ENCODE measurements at places on chromosomes 16 and 17. TPM values are rescaled to one million over a fixed set of nuclear protein-coding genes. Genes with fewer than 3 reads are reported as not detected.

Gene EXOC3L1
- total RNA-seq = 5.1 TPM

Gene AP1G1
- total RNA-seq = 76.3 TPM

Gene NACA2
- not detected for total RNA-seq

Gene PMFBP1
- not detected for total RNA-seq

Gene AOC2
- total RNA-seq = 1.3 TPM

DNA sequence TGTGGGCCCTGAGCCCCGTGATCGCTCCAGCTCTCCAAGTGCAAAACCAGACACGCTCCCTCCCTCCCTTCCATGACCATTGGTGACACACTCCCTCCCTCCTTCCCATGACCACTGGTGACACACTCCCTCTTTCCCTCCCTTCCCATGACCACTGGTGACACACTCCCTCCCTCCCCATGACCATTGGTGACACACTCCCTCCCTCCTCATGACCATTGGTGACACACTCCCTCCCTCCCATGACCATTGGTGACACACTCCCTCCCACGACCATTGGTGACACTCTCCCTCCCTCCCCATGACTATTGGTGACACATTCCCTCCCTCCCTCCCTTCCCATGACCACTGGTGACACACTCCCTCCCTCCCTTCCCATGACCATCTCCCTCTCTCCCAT, 56.3 kb downstream of the LMF1 start:
- H3K4me1 ChIP-seq = no peaks in the 10 kb centered on the region
- no peak overlapping the region for H3K27ac ChIP-seq
- DNase-seq = no peak
- no peaks in the 10 kb centered on the region for H3K27me3 ChIP-seq
- H3K36me3 ChIP-seq = no peaks in the 10 kb centered on the region
- H3K4me3 ChIP-seq = no peak overlapping the region

DNA sequence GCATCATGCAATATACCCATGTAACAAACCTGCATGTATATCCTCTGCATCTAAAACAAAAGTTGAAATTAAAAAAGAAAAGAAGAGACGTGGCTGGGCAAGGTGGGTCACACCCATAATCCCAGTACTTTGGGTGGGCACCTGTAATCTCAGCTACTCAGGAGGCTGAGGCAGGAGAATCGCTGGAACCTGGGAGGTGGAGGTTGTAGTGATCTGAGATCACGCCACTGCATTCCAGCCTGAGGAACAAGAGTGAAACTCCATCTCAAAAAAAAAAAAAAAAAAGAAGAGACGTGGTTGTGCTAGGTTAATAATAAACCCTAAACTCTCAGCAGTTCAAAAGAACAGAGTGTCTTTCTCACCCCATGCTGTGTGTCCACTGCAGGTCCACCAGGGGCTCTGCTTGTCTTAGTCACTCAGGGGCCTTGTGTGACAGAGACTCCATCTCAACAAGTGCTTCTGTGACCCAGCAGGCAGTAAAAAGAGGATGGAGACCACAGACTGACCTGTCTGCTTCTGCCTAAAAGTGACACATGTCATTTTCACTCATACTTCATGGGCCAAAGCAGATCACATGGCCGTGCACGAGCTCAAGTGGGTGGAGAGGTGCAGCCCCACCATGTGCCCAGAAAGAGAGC, 22.3 kb upstream of the N4BP1 start:
- H3K27me3 ChIP-seq = no peaks in the 10 kb centered on the region
- H3K27ac ChIP-seq = no peak overlapping the region
- no peaks in the 10 kb centered on the region for H3K4me1 ChIP-seq
- no peaks in the 10 kb centered on the region for H3K36me3 ChIP-seq
- H3K4me3 ChIP-seq = no peak overlapping the region

GRCh38 chr16:24850289-24850938, 4.7 kb downstream of the SLC5A11 start:
- no peak for DNase-seq
- H3K36me3 ChIP-seq = no peaks in the 10 kb centered on the region
- H3K27me3 ChIP-seq = no peaks in the 10 kb centered on the region
- no peak overlapping the region for H3K4me3 ChIP-seq
- no peak overlapping the region for H3K27ac ChIP-seq

GRCh38 chr17:33012522-33013033, 20.9 kb downstream of the SPACA3 start:
- H3K4me1 ChIP-seq = no peaks in the 10 kb centered on the region
- no peaks in the 10 kb centered on the region for H3K36me3 ChIP-seq
- H3K27me3 ChIP-seq = no peaks in the 10 kb centered on the region
- H3K27ac ChIP-seq = no peak overlapping the region
- no peak overlapping the region for H3K4me3 ChIP-seq
- DNase-seq = no peak

DNA sequence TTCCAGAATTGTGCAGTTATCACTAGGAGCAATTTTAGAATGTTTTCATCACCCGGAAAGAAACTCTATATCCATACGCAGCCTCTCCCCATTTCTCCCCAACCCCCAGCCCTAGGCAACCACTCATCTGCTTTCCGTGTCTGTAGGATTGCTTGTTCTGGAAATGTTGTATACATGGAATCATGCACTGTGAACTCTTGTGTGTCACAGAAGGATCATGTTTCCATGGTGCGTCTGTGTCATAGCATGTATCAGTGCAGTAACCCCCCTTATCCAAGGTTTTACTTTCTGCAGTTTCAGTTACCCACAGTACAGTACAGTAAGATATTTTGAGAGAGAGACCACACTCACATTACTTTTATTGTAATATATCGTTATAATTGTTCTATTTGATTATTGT, 299.4 kb downstream of the CPPED1 start:
- no peaks in the 10 kb centered on the region for H3K36me3 ChIP-seq
- no peak overlapping the region for H3K4me3 ChIP-seq
- no peaks in the 10 kb centered on the region for H3K4me1 ChIP-seq
- H3K27ac ChIP-seq = no peak overlapping the region
- H3K27me3 ChIP-seq = no peaks in the 10 kb centered on the region
- DNase-seq = no peak

DNA sequence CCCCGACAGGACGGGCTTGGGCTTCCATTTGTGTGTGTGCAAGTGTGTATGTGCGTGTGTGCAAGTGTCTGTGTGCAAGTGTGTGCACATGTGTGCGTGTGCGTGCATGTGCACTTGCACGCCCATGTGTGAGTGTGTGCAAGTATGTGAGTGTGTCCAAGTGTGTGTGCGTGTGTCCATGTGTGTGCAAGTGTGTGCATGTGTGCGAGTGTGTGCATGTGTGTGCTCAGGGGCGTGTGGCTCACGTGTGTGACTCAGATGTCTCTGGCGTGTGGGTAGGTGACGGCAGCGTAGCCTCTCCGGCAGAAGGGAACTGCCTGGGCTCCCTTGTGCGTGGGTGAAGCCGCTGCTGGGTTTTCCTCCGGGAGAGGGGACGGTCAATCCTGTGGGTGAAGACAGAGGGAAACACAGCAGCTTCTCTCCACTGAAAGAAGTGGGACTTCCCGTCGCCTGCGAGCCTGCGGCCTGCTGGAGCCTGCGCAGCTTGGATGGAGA, 23.1 kb upstream of the ITGAX start:
- no peaks in the 10 kb centered on the region for H3K4me1 ChIP-seq
- H3K27me3 ChIP-seq = no peaks in the 10 kb centered on the region
- H3K4me3 ChIP-seq = no peak overlapping the region
- no peaks in the 10 kb centered on the region for H3K36me3 ChIP-seq
- DNase-seq = no peak

- H3K4me1 ChIP-seq = no peaks in the 10 kb centered on the region
- H3K27me3 ChIP-seq = no peaks in the 10 kb centered on the region
- H3K36me3 ChIP-seq = no peaks in the 10 kb centered on the region
- DNase-seq = no peak
Measured at GRCh38 chr17:73390221-73390620, 78.4 kb upstream of the CDC42EP4 start.

DNA sequence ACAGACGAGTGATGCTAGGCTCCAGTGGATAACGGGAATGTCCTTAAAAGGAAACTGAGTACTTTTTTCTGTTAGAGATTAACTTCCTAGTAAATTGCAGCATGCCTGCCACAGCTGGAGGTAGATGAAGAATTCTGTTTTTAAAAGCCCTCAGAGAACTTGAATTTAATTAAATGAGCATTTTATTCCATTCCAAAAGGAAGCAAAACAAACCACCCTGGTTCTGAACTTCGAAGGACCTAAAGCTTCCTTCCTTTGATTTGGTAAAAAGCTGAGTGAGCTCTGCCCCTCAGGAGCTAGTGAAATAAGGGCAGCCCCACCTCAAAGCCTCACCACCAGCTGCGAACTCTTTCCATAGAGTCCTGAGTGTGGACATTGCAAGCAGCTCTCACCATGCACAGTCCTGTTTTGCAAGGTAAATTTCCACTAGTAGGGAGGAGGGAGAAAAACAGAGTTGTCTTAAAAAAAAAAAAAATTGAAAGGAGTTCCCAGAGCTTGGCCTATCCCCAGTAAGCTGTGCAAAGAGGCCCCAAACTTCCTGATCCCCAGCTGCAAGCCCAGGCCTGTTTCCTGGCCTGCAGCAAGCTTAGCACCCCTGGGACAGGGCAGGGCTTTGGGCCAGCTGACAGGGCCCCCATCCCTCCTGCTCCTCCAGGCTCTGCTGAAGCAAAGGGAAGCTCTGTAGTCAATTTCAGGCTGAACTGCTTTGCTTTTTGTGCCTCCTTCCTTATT, 11.2 kb downstream of the CHD9NB start:
- DNase-seq = peak; percentile 67
- H3K36me3 ChIP-seq = no peaks in the 10 kb centered on the region
- H3K4me1 ChIP-seq = no peaks in the 10 kb centered on the region
- H3K4me3 ChIP-seq = no peak overlapping the region
- no peaks in the 10 kb centered on the region for H3K27me3 ChIP-seq

GRCh38 chr16:68411086-68411485, 37.2 kb downstream of the SMPD3 start:
- no peaks in the 10 kb centered on the region for H3K4me1 ChIP-seq
- H3K4me3 ChIP-seq = no peak overlapping the region
- H3K36me3 ChIP-seq = no peaks in the 10 kb centered on the region
- no peak for DNase-seq
- no peak overlapping the region for H3K27ac ChIP-seq
- no peaks in the 10 kb centered on the region for H3K27me3 ChIP-seq

DNA sequence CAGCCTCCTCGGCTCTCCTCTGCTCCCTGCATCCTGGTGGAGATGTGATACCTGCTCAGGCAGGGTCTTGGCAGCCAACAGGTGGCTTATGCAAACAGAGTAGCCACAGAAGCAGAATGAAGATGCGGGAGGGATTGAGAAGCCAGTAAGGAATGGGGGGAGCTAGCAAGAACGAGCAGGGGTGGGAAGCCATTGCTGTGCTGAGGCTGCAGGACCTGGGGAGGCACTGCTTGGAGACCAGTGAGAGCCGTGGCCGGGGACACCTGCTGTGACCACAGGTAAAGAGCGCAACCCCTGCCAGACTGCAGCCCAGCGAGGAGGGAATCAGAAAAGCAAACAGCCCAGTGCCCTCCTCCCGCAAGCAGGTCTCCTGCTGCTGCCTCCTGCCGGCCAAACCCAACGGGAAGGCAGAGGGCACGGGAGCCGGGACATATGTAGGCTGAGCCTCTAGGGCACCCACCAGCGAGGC, 14.7 kb downstream of the AIPL1 start:
- no peak overlapping the region for H3K4me3 ChIP-seq
- H3K4me1 ChIP-seq = no peaks in the 10 kb centered on the region
- no peaks in the 10 kb centered on the region for H3K27me3 ChIP-seq
- DNase-seq = no peak
- H3K36me3 ChIP-seq = no peaks in the 10 kb centered on the region

GRCh38 chr17:42681976-42682721, at the start of gene CNTNAP1:
CNTNAP1 (plus strand) TSS chr17:42682531; CDS start chr17:42682830, 299 bp downstream.
- H3K36me3 ChIP-seq = no peaks in the 10 kb centered on the region
- peak within 1 kb of the TSS; percentile 97 for H3K27ac ChIP-seq
- H3K4me1 ChIP-seq = peaks cover 3% of the 10 kb centered on the region

- H3K27me3 ChIP-seq = no peaks in the 10 kb centered on the region
- no peak overlapping the region for H3K4me3 ChIP-seq
- H3K36me3 ChIP-seq = no peaks in the 10 kb centered on the region
- no peak overlapping the region for H3K27ac ChIP-seq
- DNase-seq = no peak
Measured at GRCh38 chr16:57604177-57604576, 24.3 kb upstream of the ADGRG1 start.

GRCh38 chr17:82216301-82217119, 3.9 kb upstream of the CCDC57 start:
- H3K27ac ChIP-seq = peak overlapping the region; percentile 10
- peak; percentile 32 for DNase-seq
- no peaks in the 10 kb centered on the region for H3K4me1 ChIP-seq

DNA sequence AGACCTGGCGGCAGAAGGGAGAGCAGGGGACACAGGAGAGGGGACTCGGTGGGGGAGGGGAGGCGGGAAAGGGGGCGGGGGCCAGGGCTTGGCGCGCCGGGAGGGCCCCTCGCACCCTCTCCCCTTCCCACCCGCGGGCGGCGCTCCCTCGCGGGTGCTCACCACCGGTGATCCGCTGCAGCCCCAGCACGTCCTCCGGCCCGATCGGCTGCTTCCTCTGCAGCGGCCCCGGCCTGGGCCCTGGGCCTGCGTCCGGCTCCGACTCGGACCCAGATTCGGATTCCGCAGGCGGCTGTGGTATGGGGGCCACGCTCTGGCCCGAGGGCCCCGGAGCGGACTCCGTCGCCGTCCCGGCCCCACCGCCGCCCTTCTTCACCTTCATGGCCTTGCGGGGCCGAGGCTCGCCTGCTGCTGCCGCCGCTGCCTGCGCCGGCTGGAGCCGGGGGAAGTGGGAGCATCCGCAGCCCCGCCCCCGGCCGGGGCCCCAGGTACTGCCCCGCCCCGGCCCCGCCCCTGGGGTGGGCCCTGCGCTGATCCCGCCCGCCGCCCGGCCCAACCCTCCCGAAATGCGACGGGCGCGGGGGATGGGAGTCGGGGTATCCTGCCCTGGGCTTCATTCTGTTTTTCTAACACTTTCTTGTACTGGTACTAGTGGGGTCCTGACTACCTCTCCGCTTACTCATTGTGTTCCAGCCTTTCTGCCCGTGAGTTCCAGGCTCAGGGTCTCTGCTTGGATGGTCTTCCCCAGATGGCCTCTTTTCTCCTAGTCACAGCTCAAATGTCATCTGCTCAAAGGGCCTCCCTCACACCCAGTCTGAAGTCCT, at the start of gene UNC119:
Gene UNC119 (minus strand): TSS at position 449 of the 824 bp plus-strand sequence. CDS start 67 bp downstream, at position 382.
- DNase-seq = peak; percentile 79
- no peaks in the 10 kb centered on the region for H3K4me1 ChIP-seq
- H3K27ac ChIP-seq = peak within 1 kb of the TSS; percentile 20
- H3K27me3 ChIP-seq = no peaks in the 10 kb centered on the region
- H3K36me3 ChIP-seq = no peaks in the 10 kb centered on the region

- H3K27me3 ChIP-seq = peaks cover 71% of the 10 kb centered on the region
- H3K4me1 ChIP-seq = no peaks in the 10 kb centered on the region
- H3K27ac ChIP-seq = no peak overlapping the region
- no peak for DNase-seq
Measured at GRCh38 chr17:48308581-48308980, 121.4 kb downstream of the SKAP1 start.

DNA sequence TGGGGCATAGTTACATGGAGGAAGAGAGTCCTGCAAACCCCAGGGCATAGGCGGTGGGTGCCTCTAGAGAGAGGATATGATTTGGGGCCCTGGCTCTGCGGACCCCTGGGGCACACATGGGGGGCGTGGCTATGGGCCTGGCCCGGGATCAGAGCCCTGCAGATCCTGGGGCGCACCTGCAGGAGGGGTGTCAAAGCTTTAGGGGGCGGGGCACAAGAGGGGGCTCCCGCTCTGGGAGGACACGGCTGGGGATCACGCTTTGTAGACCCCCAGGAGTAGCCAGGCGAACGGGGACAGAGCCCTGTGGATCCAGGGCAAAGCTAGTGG, 497 bp downstream of the BCL7C start:
- H3K36me3 ChIP-seq = no peaks in the 10 kb centered on the region
- peak overlapping the region; percentile 100 for H3K27ac ChIP-seq
- H3K4me3 ChIP-seq = peak overlapping the region; percentile 65
- peaks cover 7% of the 10 kb centered on the region for H3K4me1 ChIP-seq
- no peaks in the 10 kb centered on the region for H3K27me3 ChIP-seq
- no peak for DNase-seq

All from uterus (tissue), 4 donors.